CD4-positive, alpha-beta T cell treated with Interleukin-4 for 1 hour (primary cell): ENCODE measurements at places on chromosomes 11 and 22.

DNA sequence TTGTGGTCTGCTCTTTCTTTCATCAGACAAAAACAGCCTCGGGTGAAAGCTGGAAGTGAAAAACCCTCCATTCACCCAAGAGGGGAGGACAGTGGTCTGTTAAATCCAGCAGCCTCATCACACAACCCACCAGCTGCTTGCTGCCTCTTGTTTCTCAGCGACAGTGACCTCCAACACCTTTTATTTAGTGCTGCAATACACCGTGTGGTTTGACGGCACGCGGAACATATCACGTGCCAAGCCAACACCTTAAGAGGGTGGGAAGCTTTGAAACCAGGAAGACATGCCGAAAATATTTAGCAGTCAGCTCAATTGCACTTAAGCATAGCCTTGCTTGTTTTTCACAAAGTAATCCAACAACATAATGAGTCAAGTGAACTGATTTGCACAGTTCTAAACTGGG, 39.8 kb upstream of the POGLUT3 start:
- DNase-seq = peak; percentile 6

DNA sequence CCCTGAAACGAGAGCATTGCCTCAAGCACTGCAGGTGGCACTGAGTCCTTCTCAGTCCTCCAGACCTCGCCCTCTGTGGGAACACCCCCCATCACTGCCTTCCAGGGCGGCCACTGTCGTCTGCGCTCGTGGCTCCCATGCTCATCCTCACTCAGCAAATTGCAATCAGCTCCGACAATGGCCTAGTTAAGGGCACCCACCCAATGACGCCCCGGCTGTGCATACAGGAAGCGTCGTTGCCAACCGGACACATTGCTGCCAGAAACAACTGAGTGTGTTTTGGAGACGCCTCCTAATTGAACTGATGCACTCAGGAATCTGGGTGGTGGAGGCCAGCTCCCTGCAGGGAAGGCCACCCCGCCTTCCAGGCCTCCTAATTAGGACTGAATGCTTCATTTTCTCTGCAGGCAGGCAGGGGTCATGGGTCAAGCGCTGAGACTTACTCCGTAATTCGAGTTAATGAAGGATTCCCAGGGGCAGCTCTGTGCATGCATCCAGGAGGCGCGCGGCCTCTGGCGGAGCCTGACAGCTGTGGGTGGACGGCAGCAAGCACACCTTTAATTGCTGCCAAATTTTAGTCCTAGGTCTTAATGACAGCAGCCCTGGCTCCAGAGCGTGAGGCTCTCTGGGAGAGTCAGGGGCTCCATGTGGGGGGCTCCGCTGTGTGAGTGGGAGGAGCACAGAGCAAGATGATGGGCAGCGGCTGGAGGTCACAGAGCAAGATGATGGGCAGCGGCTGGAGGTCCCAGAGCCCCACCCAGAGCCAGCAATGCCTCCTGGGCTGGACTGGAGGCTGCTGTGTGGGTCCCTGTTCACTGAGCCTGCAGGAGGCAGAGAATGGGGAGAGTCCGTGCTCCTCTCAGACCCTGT, 199.0 kb downstream of the BRD1 start:
- DNase-seq = no peak

GRCh38 chr11:117314840-117315239, 1.2 kb downstream of the BACE1 start:
- no peak for DNase-seq

DNA sequence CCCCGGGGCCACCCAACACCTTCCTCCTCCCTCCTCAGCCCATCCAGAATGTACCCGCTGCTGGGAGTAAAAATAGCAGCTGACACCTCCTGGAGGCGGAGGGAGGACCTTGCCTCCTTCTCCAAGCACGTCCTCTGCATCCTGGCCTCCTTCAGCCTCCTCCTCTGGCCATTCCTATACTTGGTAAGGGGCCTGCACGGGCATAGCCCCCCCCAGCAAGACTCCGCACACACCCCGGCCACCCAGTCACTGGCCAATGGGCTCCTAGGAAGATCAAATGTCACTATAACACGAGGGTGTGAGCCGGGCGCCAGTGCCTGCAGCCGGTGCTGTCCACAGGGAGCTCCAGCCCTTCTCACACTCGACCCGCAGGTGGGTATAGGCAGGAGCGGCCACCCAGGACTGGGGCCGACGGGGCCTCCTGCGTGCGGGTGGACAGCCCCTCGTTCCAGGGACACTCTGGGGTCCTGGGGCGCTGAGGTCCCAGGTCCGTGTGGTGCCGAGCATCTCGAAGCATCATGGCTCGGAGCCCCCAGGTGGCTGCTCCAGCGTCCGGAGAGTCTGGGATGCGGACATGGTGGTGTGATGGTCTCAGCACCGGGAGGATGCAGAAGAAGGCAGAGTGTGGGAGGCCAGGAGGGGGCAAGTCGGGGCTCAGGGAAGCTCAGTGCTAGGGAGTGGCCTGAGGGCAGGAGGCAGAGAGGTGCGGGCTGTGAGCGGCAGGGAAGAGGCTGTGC, at the start of gene TNNT3:
TSS of gene TNNT3 (plus strand) at position 313 of the 737 bp plus-strand sequence. CDS start 3,172 bp downstream, outside the sequence.
- DNase-seq = no peak

GRCh38 chr11:108160970-108161566, 39.7 kb downstream of the ACAT1 start:
- no peak for DNase-seq

- DNase-seq = no peak
These were observed 15.5 kb downstream of the DGCR8 start for GRCh38 chr22:20095521-20095920.

DNA sequence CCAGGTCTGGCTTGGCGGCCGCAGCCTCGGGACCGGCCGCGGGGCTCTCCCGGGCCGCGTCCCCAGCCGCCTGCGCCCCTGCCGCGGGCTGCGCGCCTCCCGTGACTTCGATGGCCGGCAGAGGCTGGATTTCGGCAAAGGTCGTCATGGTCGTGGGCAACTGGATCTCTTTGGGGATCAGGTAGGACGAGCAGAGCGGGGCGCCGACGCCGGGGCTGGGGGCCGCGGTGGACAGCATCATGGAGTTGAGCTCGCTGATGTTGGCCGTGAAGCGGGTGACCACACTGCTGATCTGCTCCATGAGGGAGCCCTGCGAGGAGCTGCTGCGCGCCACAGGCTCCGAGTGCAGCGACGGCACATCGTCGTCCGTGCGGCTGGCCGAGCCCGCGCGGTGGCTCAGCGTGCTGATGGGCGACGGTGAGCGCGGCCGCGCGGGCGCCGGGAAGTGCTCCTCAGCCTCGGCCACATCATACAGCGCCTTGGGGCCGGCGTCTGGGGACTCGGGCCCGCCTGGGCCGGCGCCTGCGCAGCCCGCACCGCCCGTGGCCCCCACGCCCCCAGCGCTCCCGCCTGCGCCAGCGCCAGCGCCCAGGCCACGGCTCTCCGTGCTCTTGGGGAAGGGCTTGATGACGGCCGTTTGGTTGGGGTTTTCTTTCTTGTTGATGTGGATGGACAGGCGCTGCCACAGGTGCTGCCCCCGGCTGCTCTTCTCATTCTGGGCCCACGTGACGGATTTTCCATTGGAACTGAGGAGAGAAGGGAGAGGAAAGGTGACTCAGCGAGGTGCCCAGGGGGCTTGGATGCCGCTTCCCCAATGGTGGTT, 171.4 kb upstream of the CTSC start:
- DNase-seq = no peak

- DNase-seq = no peak
These were observed 97.6 kb downstream of the SLC36A4 start for GRCh38 chr11:93100211-93100610.

GRCh38 chr11:111851636-111852035, 19.7 kb downstream of the ALG9 start:
- no peak for DNase-seq

DNA sequence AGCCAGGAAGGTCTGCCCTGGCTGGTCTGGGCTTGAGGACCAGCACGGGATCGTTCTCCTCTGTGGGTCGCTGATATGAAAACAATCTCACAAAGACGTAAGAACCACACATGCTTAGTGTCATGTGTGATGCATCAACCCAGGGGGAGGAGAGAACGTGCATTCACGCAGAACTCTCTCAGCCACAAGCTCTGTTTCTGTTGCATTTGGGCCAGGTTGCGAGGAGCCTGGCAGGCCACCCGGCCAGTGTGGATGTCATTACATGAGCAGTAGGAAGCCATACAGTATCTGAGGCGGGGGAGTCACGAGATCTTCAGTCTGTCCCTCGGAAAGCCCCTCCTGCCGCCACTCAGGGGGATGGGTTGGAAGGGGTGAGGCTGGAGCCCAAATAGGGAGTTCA, 53.1 kb upstream of the KCNQ1OT1 start:
- no peak for DNase-seq

DNA sequence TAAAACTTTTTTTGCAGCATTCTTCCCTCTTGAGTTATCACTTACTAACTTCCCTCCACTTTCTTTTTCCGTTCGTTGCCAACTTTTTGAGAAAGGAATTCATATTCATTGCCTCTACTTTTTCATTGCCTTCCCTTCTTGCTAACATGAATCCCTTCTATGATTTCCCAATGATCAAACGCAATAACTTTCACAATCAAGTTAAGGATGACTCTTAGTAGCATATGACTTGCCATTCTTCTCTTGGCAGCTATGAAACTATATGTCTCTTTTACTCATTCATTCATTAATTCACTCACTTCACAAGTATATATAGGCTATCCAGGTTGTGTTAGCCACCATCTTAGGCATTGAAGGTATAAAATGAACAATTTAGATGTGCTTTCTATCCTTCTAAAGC, 16.6 kb upstream of the ARHGAP20 start:
- no peak for DNase-seq

DNA sequence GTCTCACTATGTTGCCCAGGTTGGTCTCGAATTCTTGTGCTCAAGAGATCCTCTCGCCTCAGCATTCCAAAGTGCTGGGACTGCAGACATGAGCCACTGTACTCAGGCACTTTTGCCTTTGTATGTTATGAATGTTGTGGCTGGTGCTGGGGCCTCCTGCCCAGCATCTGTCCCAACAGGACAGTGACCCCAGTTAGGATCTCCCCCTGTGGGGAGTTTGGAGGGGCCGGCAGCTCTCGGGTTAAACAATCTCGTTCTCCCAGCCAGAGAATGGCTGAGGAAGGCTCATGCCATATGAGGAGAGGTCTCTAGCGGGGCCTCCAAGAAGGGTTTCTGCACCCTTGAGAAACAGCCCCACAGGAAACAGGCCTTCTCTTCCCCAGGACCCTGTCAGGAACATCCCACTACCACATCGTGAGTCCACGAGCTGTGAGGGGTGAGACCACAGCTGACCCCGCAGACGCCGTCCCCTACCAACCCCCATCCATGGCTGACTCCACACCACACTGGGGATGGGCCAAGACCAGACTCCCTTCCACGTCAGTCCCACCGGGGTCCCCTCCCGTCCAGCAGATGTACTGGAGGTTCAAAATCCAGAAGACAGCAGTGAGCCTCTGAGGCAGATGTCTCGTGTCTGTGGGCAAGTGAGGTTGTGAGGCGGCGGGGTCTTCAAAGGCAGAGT, 54.1 kb downstream of the SHANK2 start:
- DNase-seq = no peak

DNA sequence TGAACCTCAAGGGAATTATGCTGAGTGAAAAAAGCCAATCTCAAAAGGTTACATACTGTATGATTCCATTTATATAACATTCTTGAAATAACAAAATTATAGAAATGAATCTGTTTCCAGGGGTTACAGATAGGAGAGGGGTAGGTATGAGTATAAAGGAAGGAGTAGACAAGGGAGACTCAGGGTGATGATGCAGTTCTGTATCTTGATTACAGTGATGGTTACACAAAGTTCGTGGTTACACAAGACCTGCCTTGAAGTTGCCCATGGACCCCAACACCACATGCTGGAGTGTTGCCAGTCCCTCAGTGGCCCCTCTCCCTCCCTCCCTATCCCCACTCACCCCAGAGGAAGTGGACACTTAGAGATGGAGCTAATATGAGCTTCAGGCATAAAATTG, 20.3 kb downstream of the STK33 start:
- DNase-seq = no peak

DNA sequence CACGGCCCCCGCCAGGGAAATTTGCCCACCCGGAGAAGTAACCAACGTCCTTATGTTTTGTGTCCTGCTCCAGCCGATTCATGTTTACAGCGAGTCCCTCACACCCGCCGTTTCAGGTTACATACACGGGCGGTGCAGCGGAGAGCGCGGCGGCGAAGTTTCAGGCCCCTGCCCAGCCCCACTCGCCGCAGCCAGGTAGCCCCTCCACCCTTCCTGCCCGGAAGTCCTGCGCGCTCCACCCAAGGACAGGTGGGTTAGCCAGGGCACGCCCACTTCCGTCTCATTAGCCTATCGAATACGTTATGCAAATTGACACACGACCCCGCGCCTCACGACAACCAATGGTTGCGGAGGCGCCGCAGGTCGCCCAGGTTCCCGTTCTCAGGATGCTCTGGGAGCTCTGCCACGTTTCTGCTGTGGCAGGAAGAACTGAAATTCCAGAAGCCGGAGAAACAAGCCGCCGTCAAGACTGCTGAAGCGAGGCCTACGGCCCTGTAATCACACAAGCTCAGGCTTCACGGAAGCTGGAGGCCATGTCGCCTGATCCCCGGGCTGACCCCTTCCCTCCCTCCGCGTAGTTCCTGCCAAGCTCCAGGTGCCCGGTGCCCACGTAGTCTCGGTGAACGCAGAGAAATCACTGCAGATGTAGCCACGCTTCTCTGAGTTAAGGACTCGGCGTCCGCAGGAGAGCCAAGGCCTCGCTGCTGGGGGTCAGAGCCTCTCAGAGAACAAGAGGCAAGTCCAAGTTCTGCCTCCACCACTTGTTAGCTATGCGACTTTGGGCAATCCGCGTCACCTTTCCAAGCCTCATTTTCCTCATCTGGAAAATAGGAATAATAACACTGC, 22.4 kb upstream of the MYH9 start:
- DNase-seq = peak; percentile 80

- no peak for DNase-seq
These were observed 263.3 kb upstream of the SORL1-AS1 start for GRCh38 chr11:121716060-121716459.

DNA sequence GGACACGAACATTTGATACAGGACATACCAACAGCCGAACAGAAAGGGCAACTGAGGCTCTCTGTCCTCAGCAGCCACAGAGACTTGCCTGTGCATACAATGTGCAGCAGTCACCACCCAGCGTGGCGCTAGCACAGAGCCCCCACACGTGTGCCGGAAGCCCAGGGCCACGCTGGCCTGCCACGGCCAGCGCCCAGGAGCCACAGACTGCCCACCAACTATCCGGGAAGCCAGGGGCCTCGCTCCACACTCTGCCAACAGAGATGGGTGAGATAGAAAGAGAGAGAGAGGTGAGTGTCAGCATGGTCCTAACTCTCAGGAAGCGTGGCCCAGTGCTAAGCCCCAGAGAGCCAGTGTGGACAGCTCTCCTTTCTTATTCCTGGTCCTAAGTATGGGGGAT, 11.7 kb downstream of the TMPRSS5 start:
- DNase-seq = no peak

GRCh38 chr11:76284161-76284560, 77.9 kb upstream of the WNT11 start:
- no peak for DNase-seq

DNA sequence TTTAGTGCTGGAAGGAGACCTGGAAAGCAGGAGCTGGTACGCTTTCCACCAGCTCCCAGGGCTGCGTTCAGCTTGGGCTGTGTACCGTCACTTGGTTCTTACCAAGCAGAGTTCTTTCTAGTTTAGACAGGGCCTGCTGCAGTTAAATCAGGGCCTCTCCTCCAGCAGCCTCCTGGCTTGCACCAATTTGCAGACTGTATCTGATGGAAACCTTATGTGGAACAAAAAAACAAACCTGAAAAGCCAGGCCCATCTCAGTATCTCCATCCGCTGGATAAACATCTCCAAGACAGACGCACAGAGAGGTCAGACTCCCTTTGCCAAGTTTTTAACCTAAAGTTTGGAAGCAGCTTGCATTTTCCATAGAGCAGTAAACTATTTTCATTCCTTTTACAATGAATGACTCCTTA, 288.6 kb upstream of the SORL1-AS1 start:
- DNase-seq = no peak
